ENCODE measurements at places on chromosomes 5 and 9. TPM values are rescaled to one million over a fixed set of nuclear protein-coding genes. Genes with fewer than 3 reads are reported as not detected.

The TOR2A gene
- 20.2 TPM for total RNA-seq

DNA sequence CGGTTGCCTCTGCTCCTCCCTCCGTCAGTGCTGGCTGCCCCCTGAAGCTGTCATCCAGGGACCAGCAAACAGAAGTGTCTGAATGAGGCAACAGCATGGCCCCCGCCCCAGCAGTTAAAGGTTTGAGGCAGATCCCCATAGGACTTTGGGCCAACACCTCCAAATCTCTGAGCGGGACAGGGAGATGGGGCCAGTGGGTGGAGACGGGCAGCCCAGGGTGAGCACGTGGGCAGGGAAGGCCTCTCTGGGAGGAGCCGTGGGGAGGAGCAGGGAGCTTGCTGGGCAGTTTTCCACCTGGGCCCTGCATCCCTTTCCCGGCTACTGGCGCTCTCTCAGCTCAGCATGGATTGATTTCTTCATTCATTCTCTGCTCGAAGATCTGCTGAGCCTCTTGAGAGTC, 39.1 kb upstream of the NOTCH1 start:
- H3K27ac ChIP-seq, result no peak overlapping the region
- H3K4me3 ChIP-seq, result no peak overlapping the region
- H3K36me3 ChIP-seq, result no peaks in the 10 kb centered on the region
- DNase-seq, result no peak

GRCh38 chr9:13589034-13589737, 309.7 kb upstream of the MPDZ start:
- DNase-seq, result no peak
- no peak overlapping the region for H3K27ac ChIP-seq
- H3K27me3 ChIP-seq, result no peaks in the 10 kb centered on the region
- H3K4me1 ChIP-seq, result no peaks in the 10 kb centered on the region

DNA sequence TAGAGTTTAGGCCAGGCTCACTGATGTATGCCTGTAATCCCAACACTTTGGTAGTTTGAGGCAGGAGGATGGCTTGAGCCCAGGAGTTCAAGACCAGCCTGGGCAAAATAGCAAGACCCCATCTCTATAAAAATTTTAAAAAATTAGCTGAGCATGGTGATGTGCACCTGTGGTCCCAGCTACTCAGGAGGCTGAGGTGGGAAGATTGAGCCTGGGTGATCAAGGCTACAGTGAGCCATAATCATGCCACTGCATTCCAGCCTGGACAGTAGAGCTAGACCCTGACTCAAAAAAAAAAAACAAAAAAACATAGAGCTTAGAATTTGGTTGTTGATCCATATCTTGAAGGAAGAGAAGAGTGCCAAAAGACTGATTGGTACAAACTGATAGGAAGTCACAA, 14.7 kb upstream of the CDK7 start:
- DNase-seq, result no peak
- H3K4me3 ChIP-seq, result no peak overlapping the region
- peaks cover 13% of the 10 kb centered on the region for H3K36me3 ChIP-seq
- H3K4me1 ChIP-seq, result peaks cover 10% of the 10 kb centered on the region

DNA sequence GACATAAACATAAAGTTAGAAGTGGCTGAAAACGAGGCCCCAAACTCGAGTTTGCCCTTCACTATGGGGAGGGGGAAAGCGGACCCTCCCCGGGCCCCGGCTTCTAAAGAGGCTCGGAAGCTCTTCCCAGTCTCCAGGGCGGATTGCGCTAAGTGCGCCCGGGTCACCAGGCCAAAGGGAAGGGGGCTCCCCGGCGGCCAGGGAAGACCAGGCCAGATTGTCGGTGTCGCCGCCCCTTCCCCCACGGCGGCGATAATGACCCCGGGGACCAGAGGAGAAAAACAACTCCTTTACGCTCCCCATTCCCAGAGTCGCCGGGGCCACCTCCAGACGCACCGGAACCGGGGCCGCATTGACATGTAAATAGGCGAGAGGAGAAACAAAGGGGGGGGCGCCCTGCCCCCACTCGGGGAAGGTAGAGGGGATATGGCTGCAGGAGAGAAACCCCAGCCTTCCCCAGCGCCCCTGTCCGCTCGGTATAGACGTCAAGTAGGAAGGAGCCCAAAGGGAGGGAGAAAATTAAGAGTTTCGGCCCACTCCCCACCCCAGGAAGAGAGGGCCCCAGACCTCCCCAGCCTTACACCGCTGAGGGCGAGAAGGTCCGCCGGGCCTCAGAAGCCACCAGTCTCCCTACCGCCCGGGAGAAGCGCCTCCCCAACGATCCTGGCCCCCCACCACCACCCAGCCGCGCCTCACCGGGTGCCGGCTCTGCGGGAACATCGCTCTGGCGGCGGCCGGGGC, 1.7 kb downstream of the TLE1 start:
- DNase-seq, result no peak
- peaks cover 2% of the 10 kb centered on the region for H3K36me3 ChIP-seq
- peak overlapping the region; percentile 33 for H3K4me3 ChIP-seq
- H3K4me1 ChIP-seq, result peaks cover 8% of the 10 kb centered on the region
- H3K27ac ChIP-seq, result no peak overlapping the region

DNA sequence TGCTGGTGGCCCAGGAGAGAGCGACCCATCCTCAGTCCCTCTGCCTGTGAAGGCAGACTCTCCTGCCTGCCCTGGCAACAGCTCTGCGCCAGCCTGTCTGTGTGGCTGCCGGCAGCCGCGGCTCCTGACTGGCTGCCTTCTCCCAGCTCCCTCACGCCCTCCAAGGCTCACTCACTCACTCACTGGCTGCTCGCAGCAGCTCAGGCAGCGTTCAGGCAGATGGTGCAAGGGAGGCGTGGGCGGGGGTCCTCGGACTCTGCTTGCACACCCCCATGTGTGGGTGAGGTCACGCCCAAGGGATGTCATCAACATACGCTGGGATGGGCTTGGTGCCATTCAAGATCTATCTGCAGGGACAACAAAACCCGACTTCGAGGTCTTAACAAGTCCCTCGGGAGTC, 66.7 kb downstream of the DAB2IP start:
- H3K27me3 ChIP-seq, result no peaks in the 10 kb centered on the region
- H3K27ac ChIP-seq, result no peak overlapping the region
- no peaks in the 10 kb centered on the region for H3K4me1 ChIP-seq
- no peaks in the 10 kb centered on the region for H3K36me3 ChIP-seq

GRCh38 chr9:35732800-35733541, 505 bp downstream of the CREB3 start:
- H3K36me3 ChIP-seq, result peaks cover 38% of the 10 kb centered on the region
- H3K27ac ChIP-seq, result peak overlapping the region; percentile 90
- no peak overlapping the region for H3K4me3 ChIP-seq
- H3K27me3 ChIP-seq, result no peaks in the 10 kb centered on the region
- H3K4me1 ChIP-seq, result peaks cover 25% of the 10 kb centered on the region
- DNase-seq, result no peak

DNA sequence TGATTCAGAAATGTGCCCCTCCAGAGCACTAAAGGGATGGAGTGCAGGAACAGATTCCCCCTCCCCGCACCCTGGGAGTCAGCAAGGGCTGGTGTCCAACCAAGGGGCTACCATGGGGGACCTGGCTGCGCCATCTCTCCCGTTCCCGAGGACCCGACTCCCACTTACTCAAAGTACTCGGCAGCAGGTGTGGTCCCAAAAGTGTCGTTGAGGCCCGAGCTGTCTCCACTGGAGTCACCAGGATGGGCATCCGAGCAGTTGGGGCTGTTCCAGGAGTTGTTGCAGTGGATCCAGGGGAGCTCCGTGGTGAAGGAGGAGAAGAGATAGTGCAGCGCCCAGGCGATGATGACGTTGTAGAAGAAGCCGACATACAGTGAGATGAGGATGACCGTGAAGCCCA, 12.9 kb downstream of the SLC6A3 start:
- H3K4me3 ChIP-seq, result no peak overlapping the region
- DNase-seq, result no peak
- peaks cover 4% of the 10 kb centered on the region for H3K36me3 ChIP-seq
- H3K4me1 ChIP-seq, result no peaks in the 10 kb centered on the region

GRCh38 chr5:114362197-114362976, 517 bp downstream of the KCNN2 start:
- peak overlapping the region; percentile 47 for H3K4me3 ChIP-seq
- no peak for DNase-seq
- peaks cover 4% of the 10 kb centered on the region for H3K4me1 ChIP-seq
- H3K36me3 ChIP-seq, result no peaks in the 10 kb centered on the region
- H3K27me3 ChIP-seq, result peaks cover 48% of the 10 kb centered on the region

DNA sequence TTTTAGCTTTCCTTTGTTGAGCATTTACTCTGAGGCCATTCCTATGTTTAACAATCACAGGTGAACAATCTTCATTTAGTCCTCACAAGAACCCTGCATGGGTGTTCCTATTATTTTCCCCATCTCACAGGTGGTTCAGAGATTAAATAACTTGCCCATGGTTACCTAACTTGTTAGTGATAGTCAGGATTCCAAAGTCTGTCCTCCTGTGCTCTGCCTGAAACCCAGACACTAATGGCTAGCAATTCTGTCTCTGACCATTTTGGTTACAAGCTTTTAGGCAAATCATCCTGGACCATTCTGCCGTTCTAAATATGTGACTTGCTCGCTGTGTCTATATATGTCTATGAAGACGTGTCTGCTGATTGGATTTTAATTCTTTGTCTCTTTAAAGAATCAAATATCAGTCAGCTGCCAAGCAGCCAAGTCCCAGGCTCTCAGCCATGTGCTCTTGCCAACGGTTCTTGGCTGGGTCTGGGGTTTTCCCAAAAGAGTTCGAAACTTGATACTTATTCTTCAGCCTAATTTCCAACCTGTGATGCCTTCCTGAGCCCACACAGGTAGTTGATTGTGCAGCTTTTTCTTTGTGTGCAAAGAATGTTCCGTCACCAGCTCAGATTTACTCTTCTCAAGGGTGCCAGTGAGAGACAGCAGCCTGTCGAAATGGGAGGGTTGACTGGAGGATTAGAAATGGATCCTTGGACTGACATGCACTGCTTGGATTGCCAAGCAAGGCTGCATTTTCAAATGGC, 121.7 kb downstream of the NREP start:
- no peaks in the 10 kb centered on the region for H3K36me3 ChIP-seq
- H3K27me3 ChIP-seq, result no peaks in the 10 kb centered on the region
- no peak for DNase-seq
- H3K4me3 ChIP-seq, result no peak overlapping the region
- no peaks in the 10 kb centered on the region for H3K4me1 ChIP-seq

DNA sequence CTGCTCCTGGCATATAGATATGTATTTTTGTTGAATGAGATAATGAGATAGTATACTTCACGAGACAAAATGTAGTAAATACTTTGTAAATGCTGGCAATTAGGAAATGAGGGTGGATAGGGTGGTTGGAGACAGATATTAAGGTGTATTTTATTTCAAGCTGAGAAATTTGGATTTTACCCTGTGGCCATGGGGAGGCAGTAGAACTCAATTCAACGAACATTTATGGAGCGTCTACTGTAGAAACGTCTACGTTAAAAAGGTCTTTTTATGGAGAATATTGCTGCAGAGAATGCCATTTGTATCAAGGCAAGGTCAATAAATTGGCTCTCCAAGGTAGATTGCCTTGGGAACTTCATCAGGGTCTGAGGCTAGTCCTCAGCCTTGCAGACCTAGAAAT, 21.5 kb upstream of the RALGPS1 start:
- no peak overlapping the region for H3K4me3 ChIP-seq
- no peak overlapping the region for H3K27ac ChIP-seq
- H3K36me3 ChIP-seq, result no peaks in the 10 kb centered on the region
